ENCODE measurements at places on chromosomes 4 and X. TPM values are rescaled to one million over a fixed set of nuclear protein-coding genes. Genes with fewer than 3 reads are reported as not detected.

Gene CT45A7
- polyA plus RNA-seq: 0.83 TPM

Gene GLRA2
- polyA plus RNA-seq: not detected

Gene FGF13
- polyA plus RNA-seq: 6.5 TPM

Gene GPM6B
- polyA plus RNA-seq: 8.5 TPM

Gene NSDHL
- polyA plus RNA-seq: 20.0 TPM

Gene AMER1
- polyA plus RNA-seq: 1.5 TPM

Gene IL1RAPL1
- 0.13 TPM for polyA plus RNA-seq

Gene NDST3
- polyA plus RNA-seq: 0.11 TPM

Gene EREG
- polyA plus RNA-seq: not detected

Gene SPANXN4
- polyA plus RNA-seq: 9.7 TPM

Gene CXCL3
- polyA plus RNA-seq: 1.1 TPM

Gene SMIM10L2A
- polyA plus RNA-seq: 15.0 TPM

Gene ODAM
- 0.33 TPM for polyA plus RNA-seq

Gene ETDA
- 15.2 TPM for polyA plus RNA-seq

Gene HSFX3
- 16.6 TPM for polyA plus RNA-seq

Gene CT45A10
- 10.0 TPM for polyA plus RNA-seq

Gene SRPX
- 31.2 TPM for polyA plus RNA-seq

Gene LIN54
- 13.2 TPM for polyA plus RNA-seq

Gene RAPGEF2
- 18.1 TPM for polyA plus RNA-seq

Gene GC
- polyA plus RNA-seq: 0.47 TPM

Gene NKAP
- polyA plus RNA-seq: 4.6 TPM

Gene ANXA3
- polyA plus RNA-seq: 6.4 TPM

Gene TCEANC
- polyA plus RNA-seq: 2.1 TPM

Gene S100G
- not detected for polyA plus RNA-seq

Gene DUX4
- 1.1 TPM for polyA plus RNA-seq

Gene DBET
- polyA plus RNA-seq: not detected
